ENCODE measurements at places on chromosomes 1 and 21.

- no peak for DNase-seq
Measured at GRCh38 chr1:18217398-18218043, 109.9 kb downstream of the IGSF21 start.

GRCh38 chr1:205933671-205934618, 9.3 kb downstream of the SLC26A9 start:
- no peak for DNase-seq

- no peak for DNase-seq
Measured at GRCh38 chr1:235045921-235046601, 82.6 kb downstream of the TOMM20 start.

- peak; percentile 26 for DNase-seq
Measured at GRCh38 chr21:35102488-35103371, 53.6 kb upstream of the RUNX1 start.

GRCh38 chr1:205416322-205416721, 5.5 kb downstream of the LEMD1 start:
- DNase-seq: no peak

DNA sequence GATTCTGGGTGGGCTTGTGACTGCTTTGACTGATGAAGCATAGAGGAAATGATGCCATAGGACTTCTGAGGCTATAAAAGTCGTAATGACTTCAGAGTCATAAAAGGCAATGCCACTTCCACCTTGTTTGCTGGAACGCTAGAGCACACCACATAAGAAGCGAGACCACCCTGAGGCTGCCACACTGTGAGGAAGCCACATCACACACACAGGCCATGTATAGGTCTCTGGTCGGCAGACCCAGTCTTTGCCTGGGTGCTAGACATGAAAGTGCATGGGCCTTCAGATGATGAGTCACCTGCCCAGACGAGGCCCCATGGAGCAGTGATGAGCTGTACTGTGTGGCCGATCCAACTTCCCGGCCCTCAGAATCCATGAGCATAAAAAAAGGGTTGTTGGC, 14.2 kb upstream of the KANK4 start:
- DNase-seq: no peak

GRCh38 chr1:43309405-43310025, 8.7 kb downstream of the TIE1 start:
- DNase-seq: no peak

Measured in left ventricle myocardium inferior (tissue), 1 donor.